Stimulated activated CD8-positive, alpha-beta memory T cell treated with anti-CD3 and anti-CD28 coated beads, Interleukin-7, amount 100 ng/mL, for 1 hour (primary cell): ENCODE measurements at places on chromosomes 4 and X.

- DNase-seq, result no peak
Observed at GRCh38 chrX:41922431-41923151, 763 bp downstream of the CASK start.

DNA sequence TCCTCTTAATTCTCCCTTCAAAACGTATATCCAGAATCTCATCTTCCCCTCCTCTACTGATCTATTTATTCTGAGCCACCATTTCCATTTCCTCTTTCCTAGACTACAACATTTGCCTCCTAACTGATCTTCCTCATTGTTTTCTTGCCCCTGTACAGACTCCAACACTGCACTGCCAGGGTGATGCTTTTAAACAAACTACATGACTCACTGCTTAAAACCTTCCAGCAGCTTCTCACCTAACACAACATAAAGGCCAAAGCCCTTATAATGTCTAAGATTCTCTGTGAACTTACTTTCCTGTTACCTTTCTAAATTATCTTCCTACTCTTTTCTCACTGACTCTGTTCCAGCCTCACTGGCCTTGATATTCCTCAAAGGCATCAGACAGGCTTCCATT, 161.0 kb upstream of the HS3ST1 start:
- no peak for DNase-seq

DNA sequence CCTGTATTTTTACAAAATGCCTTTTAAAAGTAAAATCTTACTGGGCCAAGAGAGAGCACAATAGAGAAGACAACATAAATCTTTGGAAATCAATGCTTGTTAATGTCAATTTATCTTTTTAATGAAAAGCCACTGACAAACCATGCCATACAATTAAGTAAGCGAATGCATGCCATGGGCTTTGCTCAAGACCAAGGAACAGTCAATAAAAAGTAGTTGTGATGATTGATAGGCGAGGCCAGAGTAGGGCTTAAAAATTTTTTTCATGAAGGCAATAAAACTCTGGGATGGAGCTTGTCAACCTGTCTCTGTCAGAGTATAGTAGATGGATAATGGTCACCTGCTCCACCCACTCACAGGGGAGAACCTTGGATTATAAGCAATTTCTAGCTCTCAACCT, 17.5 kb upstream of the GPM6B start:
- no peak for DNase-seq

GRCh38 chr4:55910140-55910539, 38.6 kb upstream of the CEP135 start:
- DNase-seq, result no peak

- no peak for DNase-seq
Observed at GRCh38 chr4:54487491-54487890, 170.3 kb upstream of the KIT start.

GRCh38 chrX:97524997-97525396, 641.3 kb downstream of the RPA4 start:
- no peak for DNase-seq

DNA sequence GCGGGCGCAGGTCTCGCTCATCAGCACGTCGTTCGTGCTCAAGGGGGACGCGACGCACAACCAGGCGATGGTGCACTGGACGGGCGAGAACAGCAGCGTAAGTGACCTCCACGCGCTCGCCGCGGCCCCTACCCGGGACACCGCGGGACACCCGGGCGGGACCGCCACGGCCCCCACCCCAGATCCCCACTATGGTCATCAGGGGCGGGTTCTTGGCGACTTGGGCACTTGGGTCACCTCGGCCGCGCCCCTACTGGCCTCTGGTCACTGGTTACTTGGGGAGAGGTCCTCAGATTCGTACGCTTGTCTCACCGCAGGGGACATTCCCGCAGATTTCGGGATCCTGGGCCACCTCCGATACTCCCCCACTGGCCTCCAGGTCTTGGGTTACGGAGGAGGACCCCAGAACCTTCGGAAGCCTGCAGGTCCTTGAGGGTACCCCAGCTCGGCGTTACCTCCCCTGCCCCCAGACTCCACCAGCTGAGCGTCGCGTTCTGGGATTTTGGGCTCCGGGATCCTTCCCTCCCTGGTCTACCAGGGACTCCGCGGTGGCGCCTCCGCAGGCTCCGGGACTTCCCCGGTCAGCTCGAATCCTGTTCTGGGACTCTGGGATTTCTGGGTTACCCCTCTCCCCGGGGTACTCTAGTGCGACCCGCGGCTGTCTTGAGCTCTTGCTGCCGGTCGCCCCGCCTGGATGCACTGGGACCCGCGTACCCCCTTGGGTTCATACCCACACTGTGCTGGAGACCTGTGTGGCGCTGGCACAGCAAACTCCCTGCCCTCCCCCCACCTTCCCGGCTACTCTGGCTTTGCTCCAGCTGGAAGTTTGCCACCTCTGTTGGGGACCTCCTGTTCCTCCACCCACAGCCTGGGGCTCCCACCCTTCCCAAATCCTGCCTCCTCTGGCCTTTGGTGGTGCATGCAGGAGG, 956 bp downstream of the SORCS2 start:
- DNase-seq, result no peak

DNA sequence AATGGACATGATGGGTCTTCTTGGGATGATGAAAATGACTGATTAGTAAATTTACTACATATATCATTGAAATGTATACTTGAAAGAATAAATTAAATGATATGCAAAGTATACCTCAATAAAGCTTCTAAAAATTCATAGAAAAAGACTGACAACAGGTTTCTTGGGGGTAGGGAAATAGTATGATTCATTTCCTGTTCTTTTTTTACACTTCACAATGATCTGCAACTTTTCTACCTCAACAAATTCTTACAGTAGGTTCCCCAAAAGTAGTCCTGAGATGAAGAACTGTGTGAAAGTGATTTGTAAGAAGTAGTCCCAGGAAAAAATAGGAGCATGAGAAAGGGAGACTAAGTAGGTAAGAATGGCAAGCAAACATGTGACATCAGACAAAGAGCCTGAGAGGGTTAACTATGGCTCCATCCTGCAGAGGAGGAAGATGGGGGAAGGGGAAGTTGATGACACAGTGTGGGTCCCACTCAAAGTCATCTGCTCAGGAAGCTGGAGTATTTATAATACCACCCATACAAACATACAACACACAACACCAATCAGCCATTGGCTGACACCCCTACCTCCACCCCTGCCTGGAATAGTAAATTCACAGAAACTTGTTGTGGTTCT, 73.9 kb downstream of the ARHGAP6 start:
- no peak for DNase-seq

- no peak for DNase-seq
Observed at GRCh38 chr4:88134536-88135355, 23.7 kb downstream of the ABCG2 start.

GRCh38 chr4:119005928-119006460, 117.3 kb downstream of the SYNPO2 start:
- DNase-seq, result no peak

DNA sequence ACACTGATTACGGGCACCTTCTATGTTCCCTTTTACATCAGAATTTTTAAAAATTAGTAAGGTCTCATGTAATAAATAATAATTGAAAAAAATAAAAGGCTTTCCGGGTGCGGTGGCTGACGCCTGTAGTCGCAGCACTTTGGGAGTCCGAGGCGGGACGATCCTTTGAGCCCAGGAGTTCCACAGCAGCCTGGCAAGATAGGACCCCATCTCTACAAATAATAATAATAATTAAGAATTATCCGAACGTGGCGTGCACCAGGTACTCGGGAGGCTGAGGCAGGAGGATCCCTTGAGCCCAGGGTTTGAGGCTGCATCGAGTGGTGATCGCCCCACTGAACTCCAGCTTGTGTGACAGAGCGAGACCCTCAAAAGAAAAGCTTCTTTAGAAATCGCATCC, 771 bp upstream of the LAMTOR3 start:
- DNase-seq, result no peak

GRCh38 chrX:47101206-47101605, 23.0 kb downstream of the RGN start:
- DNase-seq, result no peak

GRCh38 chrX:16333453-16333852, 166.2 kb downstream of the MAGEB17 start:
- no peak for DNase-seq

GRCh38 chr4:10977534-10977933, 293.0 kb upstream of the CLNK start:
- no peak for DNase-seq

GRCh38 chrX:122113896-122114295, 1066.5 kb downstream of the GLUD2 start:
- DNase-seq, result no peak

- DNase-seq, result no peak
Observed at GRCh38 chr4:56723201-56723605, 42.1 kb upstream of the HOPX start.

GRCh38 chr4:145484225-145484846, 2.7 kb downstream of the SMAD1 start:
- no peak for DNase-seq

GRCh38 chr4:121049072-121049599, 23.2 kb downstream of the NDNF start:
- DNase-seq, result no peak

DNA sequence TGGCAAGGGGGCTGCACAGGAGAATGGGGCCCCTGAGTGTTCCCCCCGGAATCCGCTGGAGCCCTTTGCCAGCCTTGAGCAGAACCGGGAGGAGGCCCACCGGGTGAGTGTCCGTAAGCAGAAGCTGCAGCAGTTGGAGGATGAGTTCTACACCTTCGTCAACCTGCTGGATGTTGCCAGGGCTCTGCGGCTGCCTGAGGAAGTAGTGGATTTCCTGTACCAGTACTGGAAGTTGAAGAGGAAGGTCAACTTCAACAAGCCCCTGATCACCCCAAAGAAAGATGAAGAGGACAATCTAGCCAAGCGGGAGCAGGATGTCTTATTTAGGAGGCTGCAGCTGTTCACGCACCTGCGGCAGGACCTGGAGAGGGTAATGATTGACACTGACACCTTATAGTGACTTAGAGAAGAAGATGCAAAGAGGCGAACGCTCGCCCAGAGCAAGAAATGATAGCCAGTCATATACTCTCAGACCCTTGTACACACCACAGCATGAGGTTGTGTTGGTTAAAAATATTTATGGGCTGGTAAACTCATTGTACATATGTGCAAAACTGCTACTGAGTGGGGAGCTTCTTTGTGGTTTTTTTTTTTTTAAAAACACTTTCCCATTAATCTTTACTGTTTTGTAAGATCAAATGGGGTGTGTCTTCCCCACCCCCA, 52.5 kb downstream of the JADE1 start:
- no peak for DNase-seq

- no peak for DNase-seq
Observed at GRCh38 chr4:53654300-53654758, 63.0 kb upstream of the LNX1 start.

DNA sequence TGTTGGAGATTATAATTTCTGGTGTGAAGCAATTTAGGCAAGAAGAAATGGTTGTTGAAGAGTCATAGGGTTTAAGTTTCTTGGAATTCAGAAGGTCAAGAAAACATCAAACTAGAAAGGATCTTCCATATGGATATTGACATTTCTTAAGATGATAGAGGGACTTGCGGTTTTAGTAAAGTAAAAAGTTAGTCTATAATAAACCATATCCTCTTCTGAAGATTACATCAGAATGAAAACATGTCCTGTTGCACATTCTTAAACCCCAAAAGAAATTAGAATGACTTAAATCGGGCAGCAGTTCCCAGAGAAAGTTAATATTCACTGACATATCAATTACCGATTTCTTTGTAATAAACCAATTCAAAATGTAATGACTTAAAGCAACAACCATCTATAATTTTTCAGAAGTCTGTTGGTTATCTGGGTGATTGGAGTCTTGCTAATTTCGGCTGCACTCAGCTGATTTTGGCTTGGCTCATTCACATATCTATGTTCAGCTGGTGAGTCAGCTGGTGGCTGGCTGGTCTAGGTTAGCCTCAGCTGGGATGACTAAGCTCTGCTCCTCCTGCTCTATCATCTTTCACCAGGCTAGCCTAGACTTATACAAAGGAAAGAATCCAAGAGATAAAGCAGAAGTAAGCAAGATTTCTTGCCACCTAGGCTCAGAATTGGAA, 24.4 kb upstream of the DYNLT3 start:
- DNase-seq, result no peak

DNA sequence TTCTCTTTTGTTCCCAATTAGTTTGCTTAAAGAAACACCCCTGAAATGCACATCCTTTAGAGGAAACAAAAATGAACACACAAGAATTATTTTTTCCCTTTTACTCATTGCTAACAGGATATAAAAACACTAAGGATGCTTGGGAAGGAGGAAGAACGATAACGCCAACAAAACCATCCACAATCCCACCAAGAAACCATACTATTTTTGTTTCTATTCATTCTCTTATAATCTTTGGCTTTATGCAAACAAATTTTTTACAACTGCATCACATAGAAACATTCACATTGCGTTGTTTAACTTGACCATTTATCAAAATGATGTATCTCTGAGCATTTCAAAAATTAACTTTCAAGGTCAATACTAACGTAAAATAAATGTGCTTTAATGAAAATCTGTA, 12.0 kb downstream of the APBB2 start:
- no peak for DNase-seq

GRCh38 chr4:80586716-80587115, 251.2 kb downstream of the CFAP299 start:
- DNase-seq, result no peak

DNA sequence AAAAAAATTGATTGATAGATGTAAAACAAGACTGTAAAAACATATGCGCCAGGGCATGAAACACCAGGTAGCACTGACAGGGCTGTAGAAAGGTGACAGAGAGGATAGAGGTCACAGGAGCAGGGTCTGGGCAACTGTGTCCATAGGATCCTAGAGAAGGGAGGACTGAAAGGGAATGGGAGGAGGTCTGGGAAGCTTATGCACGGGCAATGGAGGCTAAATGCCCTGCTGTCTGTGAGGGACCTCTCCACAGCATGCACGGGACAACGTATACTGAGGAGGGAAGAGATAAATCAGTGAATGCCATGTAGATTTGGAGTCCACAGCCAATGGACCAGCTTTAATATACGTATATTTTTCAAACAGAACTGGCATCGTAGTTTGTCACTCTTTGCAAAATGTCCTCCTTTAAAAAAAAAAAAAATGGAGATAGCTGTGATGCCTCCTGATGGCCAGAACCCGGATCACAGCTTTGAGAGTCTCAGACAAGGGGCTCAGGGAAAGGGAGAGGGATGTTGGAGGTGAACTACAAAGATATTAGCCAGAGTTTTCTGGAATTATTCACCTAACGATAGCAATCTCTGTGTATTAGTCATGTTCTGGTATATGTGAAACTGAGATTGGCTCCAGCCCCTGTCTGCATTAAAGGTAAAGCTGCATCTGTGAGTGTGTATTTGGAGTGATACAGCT, 16.0 kb downstream of the RAB40A start:
- DNase-seq, result no peak

DNA sequence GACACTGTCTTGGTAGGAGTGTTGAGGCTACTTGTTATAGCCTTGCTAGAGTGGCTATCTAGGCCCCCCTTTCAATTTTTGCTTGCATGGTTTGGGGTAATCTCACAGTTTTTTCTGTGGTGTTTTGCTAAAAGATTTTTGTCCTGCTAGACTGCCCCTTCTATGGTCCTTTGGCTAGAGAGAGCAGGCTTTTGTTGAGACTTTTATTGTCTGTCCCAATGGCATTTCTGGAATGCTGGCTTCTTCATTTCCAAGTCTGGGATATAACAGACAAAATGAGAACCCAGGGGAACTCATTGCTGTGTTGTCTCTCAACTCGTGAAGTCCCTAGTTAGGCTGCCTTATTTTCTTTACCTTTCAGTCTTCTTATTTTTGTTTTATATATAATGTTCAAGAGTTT, 160.2 kb upstream of the ZC4H2 start:
- no peak for DNase-seq
